ENCODE measurements at places on chromosomes 7 and 10. TPM values are rescaled to one million over a fixed set of nuclear protein-coding genes. Genes with fewer than 3 reads are reported as not detected.

Gene MBL2
- total RNA-seq, result not detected

Gene H2BK1
- total RNA-seq, result not detected

GRCh38 chr7:143120691-143121405 lies 11.0 kb upstream of the PIP start:
- no peaks in the 10 kb centered on the region for H3K27me3 ChIP-seq
- no peak overlapping the region for H3K27ac ChIP-seq
- H3K36me3 ChIP-seq, result no peaks in the 10 kb centered on the region
- no peak for DNase-seq
- no peaks in the 10 kb centered on the region for H3K4me1 ChIP-seq

DNA sequence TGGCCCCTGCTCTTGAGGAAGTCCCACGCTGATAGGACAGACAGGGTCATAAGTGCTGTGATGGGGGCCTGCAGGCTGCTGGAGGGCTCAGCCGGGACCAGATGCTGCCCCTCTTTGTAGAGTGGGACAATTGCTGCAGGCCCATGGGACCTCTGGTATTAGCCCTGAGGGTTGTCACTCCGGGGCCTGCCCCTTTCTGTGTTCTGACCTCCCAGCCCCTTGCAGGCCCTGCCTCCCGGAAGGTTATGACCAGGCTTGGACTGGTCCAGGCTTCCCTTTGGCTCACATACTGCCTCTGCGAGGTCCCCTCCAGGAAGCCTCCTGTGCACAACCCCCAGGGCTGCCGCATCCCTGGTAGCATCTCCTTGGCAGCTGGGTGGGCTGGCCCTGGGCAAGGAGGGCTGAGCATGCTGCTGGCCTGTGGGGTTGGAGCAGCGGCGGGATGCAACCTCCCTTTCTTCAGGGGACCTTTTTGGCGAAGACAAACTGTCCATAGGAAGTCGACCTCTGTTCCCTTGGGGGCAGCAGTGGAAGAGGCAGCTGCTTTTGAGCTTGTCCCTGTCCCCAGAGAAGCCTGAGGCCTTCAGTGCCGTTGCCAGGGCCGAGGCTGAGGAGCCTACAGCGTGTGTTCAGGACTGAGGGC lies 8.8 kb downstream of the LIMK1 start:
- no peaks in the 10 kb centered on the region for H3K4me1 ChIP-seq
- peak; percentile 69 for DNase-seq
- no peak overlapping the region for H3K4me3 ChIP-seq
- H3K27me3 ChIP-seq, result no peaks in the 10 kb centered on the region
- no peaks in the 10 kb centered on the region for H3K36me3 ChIP-seq
- peak overlapping the region; percentile 66 for H3K27ac ChIP-seq

DNA sequence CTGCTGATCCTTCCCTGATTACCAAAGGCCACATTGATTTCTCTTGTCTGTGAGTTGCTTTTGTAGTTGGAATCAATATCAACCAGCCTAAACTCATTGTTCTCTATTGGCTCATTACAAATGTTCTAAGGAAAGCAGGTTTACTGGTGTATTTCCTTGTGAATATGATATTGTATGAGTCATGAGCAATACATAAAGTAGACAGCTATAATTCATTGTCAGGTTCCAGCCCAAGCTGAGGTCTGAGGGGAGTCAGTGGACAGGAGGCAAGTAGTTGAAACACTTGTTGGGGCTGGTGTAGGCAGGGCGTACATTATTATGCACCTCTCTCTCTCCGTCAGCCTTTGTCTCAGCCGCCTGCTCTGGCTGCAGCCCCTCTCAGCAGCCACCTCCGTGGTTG lies 451.7 kb downstream of the IPMK start:
- H3K27me3 ChIP-seq, result no peaks in the 10 kb centered on the region
- DNase-seq, result no peak
- H3K36me3 ChIP-seq, result no peaks in the 10 kb centered on the region
- no peaks in the 10 kb centered on the region for H3K4me1 ChIP-seq
- no peak overlapping the region for H3K27ac ChIP-seq

DNA sequence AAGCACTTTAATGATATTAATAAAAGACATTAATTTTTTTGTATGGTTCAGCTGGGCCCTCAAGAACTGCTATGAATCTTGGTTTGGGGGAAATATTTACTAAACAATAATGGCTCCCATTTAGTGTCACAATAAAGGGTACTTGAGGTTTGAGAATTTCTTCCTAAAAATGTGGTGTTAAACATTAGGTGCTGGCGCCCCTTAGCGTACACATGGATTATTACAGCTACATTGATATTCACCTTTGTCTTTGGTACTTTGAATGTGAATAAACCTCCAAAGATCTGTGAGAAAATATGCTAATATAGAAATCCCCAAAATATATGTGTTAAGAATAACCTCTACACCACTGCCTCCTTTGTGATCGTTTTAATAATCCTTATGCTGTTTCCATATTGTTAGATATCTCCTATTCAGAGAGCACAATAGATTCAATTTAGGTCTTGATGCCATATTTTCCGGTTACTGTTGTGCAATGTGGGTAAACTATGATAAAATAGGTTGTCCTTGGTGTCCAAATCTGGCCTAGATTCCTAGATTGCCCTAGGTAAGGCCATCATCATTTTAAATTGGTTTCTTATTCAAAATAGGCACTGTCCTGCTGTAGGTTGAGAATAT lies 161.8 kb upstream of the CACNA2D1 start:
- H3K27ac ChIP-seq, result no peak overlapping the region
- H3K27me3 ChIP-seq, result no peaks in the 10 kb centered on the region
- H3K4me1 ChIP-seq, result no peaks in the 10 kb centered on the region
- H3K36me3 ChIP-seq, result no peaks in the 10 kb centered on the region
- H3K4me3 ChIP-seq, result no peak overlapping the region
- DNase-seq, result no peak

GRCh38 chr10:117541405-117541908 lies 1.1 kb upstream of the EMX2 start:
- H3K36me3 ChIP-seq, result no peaks in the 10 kb centered on the region
- H3K27me3 ChIP-seq, result peaks cover 70% of the 10 kb centered on the region
- no peak for DNase-seq

GRCh38 chr7:96236198-96237039 lies 85.5 kb downstream of the SLC25A13 start:
- peak overlapping the region; percentile 54 for H3K27ac ChIP-seq
- H3K27me3 ChIP-seq, result no peaks in the 10 kb centered on the region
- no peaks in the 10 kb centered on the region for H3K36me3 ChIP-seq
- peaks cover 27% of the 10 kb centered on the region for H3K4me1 ChIP-seq
